Activated CD4-positive, alpha-beta T cell treated with anti-CD3 and anti-CD28 coated beads for 36 hours (primary cell): ENCODE measurements at places on chromosomes 5 and 9.

- no peaks in the 10 kb centered on the region for H3K27me3 ChIP-seq
- DNase-seq: no peak
- H3K27ac ChIP-seq: no peak overlapping the region
- H3K4me3 ChIP-seq: no peak overlapping the region
- peaks cover 60% of the 10 kb centered on the region for H3K36me3 ChIP-seq
- peaks cover 52% of the 10 kb centered on the region for H3K4me1 ChIP-seq
Observed at GRCh38 chr9:4994166-4994890, 9.3 kb downstream of the JAK2 start.

- peaks cover 12% of the 10 kb centered on the region for H3K36me3 ChIP-seq
- H3K27me3 ChIP-seq: peaks cover 10% of the 10 kb centered on the region
- peak; percentile 44 for DNase-seq
Observed at GRCh38 chr9:110048976-110049698, 158.8 kb downstream of the C9orf152 start.

DNA sequence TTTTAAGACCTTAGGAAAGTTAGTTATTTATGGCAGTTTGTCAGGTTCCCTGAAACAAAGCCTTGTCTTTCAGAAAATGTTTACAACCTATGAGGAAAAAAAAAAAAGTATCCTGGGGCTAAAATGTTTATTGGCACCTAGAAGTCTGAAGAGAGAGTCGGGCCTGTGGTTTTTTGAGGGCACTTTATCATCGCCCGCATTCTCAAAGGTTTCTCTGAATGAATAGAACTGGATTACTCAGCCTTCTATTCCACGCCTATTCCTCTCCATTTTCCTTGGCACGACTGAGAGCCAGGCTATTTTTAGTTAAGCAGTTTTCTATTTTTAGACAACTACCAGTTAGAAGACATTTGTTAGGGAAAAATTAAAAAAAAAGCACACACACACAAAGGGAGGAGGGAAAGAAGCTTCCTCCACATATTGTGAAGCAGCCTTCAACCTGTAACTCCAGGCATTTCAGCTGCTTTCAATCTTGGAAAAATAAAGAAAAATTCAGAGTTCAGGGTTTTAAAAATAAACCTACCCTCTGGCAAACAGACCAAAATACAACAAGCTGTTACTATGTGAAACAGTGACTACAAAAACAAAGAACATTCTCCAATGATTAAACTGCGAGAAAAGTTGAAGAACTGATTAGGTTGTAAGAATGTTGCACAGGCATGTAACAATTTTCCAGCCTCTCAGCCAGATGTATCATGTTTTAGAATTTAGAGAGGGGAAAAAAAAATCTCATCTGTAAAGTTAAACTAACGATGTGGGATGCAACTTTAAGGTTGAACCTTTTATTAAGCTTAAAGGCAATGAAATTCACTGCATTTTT lies 97.0 kb downstream of the MEF2C start:
- no peaks in the 10 kb centered on the region for H3K36me3 ChIP-seq
- H3K27ac ChIP-seq: no peak overlapping the region
- no peak overlapping the region for H3K4me3 ChIP-seq
- DNase-seq: peak; percentile 30
- H3K27me3 ChIP-seq: peaks cover 12% of the 10 kb centered on the region

- peaks cover 4% of the 10 kb centered on the region for H3K4me1 ChIP-seq
- no peak overlapping the region for H3K4me3 ChIP-seq
- no peaks in the 10 kb centered on the region for H3K27me3 ChIP-seq
- DNase-seq: no peak
- H3K36me3 ChIP-seq: peaks cover 52% of the 10 kb centered on the region
Observed at GRCh38 chr5:1815881-1816292, 14.7 kb downstream of the NDUFS6 start.

GRCh38 chr9:95044731-95045508 lies 272.6 kb downstream of the FANCC start:
- no peak overlapping the region for H3K27ac ChIP-seq
- H3K36me3 ChIP-seq: no peaks in the 10 kb centered on the region
- H3K4me1 ChIP-seq: peaks cover 8% of the 10 kb centered on the region
- H3K4me3 ChIP-seq: no peak overlapping the region
- no peak for DNase-seq

DNA sequence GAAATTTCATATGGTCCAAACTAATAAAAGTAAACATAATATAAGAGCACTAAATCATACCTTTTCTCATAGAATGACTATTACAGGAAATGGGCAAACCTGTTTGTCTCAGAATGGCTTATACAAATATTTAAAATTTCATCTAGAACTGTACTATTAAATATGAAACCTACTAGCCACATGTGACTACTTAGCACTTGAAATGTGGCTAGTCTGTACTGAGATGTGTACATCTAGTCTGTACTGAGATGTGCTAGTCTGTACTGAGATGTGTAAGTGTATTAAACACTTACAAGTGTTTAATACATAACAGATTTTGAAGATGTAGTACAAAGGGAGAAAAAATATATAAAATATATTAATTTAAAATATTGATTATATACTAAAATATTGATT lies 22.4 kb downstream of the ABITRAM start:
- no peaks in the 10 kb centered on the region for H3K36me3 ChIP-seq
- peaks cover 2% of the 10 kb centered on the region for H3K4me1 ChIP-seq
- no peak overlapping the region for H3K27ac ChIP-seq
- H3K27me3 ChIP-seq: no peaks in the 10 kb centered on the region
- no peak for DNase-seq

- peaks cover 34% of the 10 kb centered on the region for H3K36me3 ChIP-seq
- peak overlapping the region; percentile 88 for H3K27ac ChIP-seq
Observed at GRCh38 chr5:32538031-32538547, 47.3 kb upstream of the SUB1 start.

DNA sequence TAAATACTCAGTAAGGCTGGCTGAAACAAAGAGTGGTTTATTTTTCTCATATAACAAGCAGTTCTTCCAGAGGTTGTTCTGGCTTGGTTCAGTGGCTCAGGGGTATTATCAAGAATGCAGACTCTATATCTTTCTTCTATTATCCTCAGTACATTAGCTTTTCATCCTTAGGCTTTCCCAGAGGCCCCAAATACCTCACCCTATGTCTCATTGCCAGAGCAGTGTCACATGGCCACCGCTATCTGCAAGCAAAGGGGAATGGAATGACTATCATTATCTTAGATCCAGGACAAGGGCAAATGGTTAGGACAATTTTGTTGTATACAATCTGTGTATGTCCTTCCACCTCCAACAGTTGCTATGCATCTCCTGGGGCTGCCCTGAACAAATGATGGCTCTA lies 69.0 kb upstream of the SNX2 start:
- H3K4me3 ChIP-seq: no peak overlapping the region
- no peak for DNase-seq
- H3K27me3 ChIP-seq: peaks cover 9% of the 10 kb centered on the region
- H3K36me3 ChIP-seq: no peaks in the 10 kb centered on the region

GRCh38 chr5:148523139-148523538 lies 131.2 kb downstream of the HTR4 start:
- no peak for DNase-seq
- no peaks in the 10 kb centered on the region for H3K36me3 ChIP-seq
- no peak overlapping the region for H3K4me3 ChIP-seq
- no peak overlapping the region for H3K27ac ChIP-seq
- no peaks in the 10 kb centered on the region for H3K4me1 ChIP-seq
- H3K27me3 ChIP-seq: peaks cover 19% of the 10 kb centered on the region

DNA sequence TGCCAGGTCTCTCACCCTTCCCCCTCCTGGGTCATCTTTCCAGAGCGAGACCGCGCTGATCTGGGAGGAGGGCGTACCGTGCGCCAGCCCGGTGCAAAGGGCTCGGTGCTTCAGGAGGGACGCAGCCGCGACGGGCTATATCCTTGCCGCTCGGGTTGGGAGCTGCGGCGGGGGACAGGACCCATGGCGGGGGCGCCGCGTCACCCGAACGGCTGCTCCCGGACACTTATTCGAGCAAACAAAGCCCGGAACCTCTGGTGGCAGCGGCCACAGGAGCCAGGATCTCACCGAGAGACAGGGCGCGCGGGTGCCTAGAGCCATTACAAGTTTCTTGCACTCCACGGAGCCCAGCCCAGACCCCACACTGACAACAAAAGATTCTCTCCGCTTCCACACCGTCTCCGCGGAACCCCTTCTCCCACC lies 1.3 kb downstream of the SEMA6A start:
- H3K4me3 ChIP-seq: peak overlapping the region; percentile 12
- peaks cover 25% of the 10 kb centered on the region for H3K4me1 ChIP-seq
- H3K36me3 ChIP-seq: no peaks in the 10 kb centered on the region
- DNase-seq: peak; percentile 17
- peaks cover 69% of the 10 kb centered on the region for H3K27me3 ChIP-seq

DNA sequence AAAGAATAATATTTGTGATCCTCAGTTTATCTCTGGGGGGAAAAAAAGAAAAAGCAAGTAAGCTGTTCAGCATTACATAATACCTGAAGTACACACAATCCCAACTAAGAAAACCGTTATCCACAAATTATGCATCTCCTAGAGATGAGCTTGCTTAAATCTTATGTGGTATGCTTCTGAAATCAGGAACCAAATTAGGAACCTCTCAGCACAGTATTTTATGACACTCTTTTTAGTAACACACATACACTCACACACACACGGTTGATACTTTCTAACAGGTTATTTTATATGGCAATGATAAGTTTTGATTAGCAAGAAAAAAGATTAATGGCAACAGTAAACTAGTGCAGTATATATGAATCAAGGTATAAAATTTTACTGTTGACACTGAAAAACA lies 1.2 kb upstream of the ZNF510 start:
- H3K36me3 ChIP-seq: peaks cover 33% of the 10 kb centered on the region
- peaks cover 28% of the 10 kb centered on the region for H3K4me1 ChIP-seq
- no peak for DNase-seq

GRCh38 chr5:73374520-73375190 lies 73.9 kb downstream of the FOXD1 start:
- no peak overlapping the region for H3K4me3 ChIP-seq
- H3K36me3 ChIP-seq: no peaks in the 10 kb centered on the region
- H3K27me3 ChIP-seq: peaks cover 67% of the 10 kb centered on the region

- DNase-seq: no peak
- H3K27me3 ChIP-seq: peaks cover 15% of the 10 kb centered on the region
- no peak overlapping the region for H3K27ac ChIP-seq
- H3K4me3 ChIP-seq: no peak overlapping the region
- no peaks in the 10 kb centered on the region for H3K36me3 ChIP-seq
Observed at GRCh38 chr9:100419166-100419565, 7.8 kb upstream of the MSANTD3 start.

- peaks cover 23% of the 10 kb centered on the region for H3K4me1 ChIP-seq
- no peak overlapping the region for H3K4me3 ChIP-seq
- no peak for DNase-seq
- no peaks in the 10 kb centered on the region for H3K36me3 ChIP-seq
Observed at GRCh38 chr5:136034984-136035383, 6.2 kb downstream of the TGFBI start.

GRCh38 chr5:148910686-148911361 lies 84.4 kb downstream of the ADRB2 start:
- no peak overlapping the region for H3K27ac ChIP-seq
- H3K27me3 ChIP-seq: no peaks in the 10 kb centered on the region
- no peaks in the 10 kb centered on the region for H3K36me3 ChIP-seq
- no peak for DNase-seq

DNA sequence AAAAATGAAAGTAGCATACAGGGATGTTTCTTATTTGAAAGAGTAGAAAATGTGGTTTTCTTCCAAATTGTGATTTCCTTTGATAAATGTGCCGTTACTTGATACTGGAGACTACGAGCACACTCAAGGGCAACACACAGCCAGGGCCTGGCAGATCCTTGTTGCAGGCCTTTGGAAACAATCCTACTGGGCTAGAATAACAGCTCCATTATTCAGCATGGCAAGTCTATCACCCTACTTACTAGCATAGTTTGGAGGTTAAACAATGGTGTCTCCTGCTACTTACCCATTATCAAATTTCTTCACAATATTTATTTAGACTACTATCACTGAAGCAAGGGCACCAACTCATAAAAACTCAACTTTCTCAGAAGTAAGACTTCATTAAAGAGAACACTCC lies 140.8 kb upstream of the ZNF608 start:
- no peak overlapping the region for H3K27ac ChIP-seq
- no peaks in the 10 kb centered on the region for H3K36me3 ChIP-seq
- peaks cover 1% of the 10 kb centered on the region for H3K27me3 ChIP-seq

DNA sequence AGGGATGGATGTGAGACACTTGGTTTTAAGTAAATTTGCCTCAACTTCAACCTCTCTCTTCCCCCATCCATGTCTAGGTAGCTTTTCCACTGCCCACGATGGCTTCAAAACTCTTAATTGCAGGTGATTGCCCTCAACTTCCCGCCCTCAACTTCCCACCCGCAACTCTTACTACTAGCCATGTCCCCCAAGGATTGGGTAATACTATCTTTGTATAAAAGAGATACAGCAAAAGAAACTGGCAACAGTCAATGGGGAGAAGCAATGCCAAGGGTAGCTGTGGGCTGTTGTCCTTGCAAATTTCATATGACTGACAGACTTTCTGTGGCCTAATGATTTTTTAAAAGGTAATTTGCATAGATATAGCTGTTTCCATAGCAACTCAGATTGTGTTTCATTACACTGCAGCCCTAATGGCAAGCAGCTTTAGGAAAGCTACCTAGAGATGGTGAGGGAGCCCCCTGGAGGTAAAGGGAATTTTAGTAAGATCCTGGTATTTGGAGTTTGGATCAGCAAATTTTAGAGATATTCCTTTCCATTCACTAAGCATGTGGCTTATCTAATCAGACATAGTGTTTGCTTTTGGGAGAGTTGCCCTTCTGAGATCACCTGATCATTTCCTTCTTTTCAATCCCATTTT lies 421.5 kb upstream of the DAP start:
- no peak overlapping the region for H3K4me3 ChIP-seq
- peaks cover 5% of the 10 kb centered on the region for H3K27me3 ChIP-seq
- no peak overlapping the region for H3K27ac ChIP-seq
- no peak for DNase-seq
